Lung (tissue), 17 donors: ENCODE measurements at places on chromosomes 5 and 9. TPM values are rescaled to one million over a fixed set of nuclear protein-coding genes. Genes with fewer than 3 reads are reported as not detected.

TMEM171 gene
- 0.54 TPM for polyA plus RNA-seq

DNA sequence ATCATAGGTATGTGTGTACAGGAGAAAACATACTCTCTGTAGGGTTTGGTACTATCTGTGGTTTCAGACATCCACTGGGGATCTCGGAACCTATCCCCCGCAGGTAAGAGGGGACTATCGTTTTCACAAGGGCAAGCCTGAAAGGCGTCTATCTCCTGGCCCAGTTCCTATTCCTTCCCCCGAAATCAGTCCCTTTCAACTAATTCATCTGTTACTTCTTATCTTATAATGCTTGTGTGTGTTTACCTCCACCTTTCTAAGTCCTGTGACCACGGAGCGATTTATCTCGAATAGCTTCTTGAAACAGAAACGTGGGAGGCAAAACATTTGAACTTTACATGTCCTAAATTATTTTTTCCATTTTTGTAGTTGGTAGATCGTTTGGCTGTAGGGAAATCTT is 11.4 kb downstream of the ABO start:
- H3K27ac ChIP-seq: no peak overlapping the region
- no peaks in the 10 kb centered on the region for H3K27me3 ChIP-seq
- no peaks in the 10 kb centered on the region for H3K4me1 ChIP-seq
- no peak for DNase-seq
- H3K36me3 ChIP-seq: no peaks in the 10 kb centered on the region

- no peaks in the 10 kb centered on the region for H3K4me1 ChIP-seq
- no peak for DNase-seq
- H3K36me3 ChIP-seq: no peaks in the 10 kb centered on the region
- no peak overlapping the region for H3K4me3 ChIP-seq
Observed at GRCh38 chr5:105506692-105507277, 1944.2 kb upstream of the NUDT12 start.

GDA gene
- polyA plus RNA-seq: 1.5 TPM

DNA sequence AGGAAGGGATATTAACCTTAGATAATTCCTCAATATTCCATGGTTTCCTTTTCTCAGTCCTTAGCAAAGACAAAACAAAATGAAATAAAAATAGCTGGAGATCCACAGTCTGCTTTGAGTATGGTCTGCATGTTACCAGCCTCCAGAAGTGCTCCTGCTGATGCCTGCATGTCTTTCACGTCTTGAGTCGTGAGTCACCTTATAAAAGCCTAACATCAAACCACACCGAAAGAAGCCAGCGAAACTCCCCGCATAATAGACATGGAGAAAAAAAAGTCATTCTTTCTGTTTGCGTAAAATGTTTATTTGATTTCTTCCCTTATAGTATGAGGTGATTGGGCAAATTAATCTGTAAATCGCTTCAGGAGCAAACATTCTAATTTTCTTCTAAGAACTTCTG is 380.5 kb downstream of the SLCO4C1 start:
- H3K27me3 ChIP-seq: no peaks in the 10 kb centered on the region
- H3K4me3 ChIP-seq: no peak overlapping the region
- DNase-seq: no peak
- H3K4me1 ChIP-seq: no peaks in the 10 kb centered on the region

ANKRA2 gene
- 27.3 TPM for polyA plus RNA-seq
